ENCODE measurements at places on chromosomes 7 and 10.

GRCh38 chr7:159105832-159106811, 38.5 kb downstream of the VIPR2 start:
- DNase-seq, result no peak

GRCh38 chr7:26898891-26899290, 34.5 kb upstream of the SKAP2 start:
- no peak for DNase-seq

- peak; percentile 18 for DNase-seq
Measured at GRCh38 chr10:26488344-26488743, 50.2 kb downstream of the APBB1IP start.

- no peak for DNase-seq
Measured at GRCh38 chr7:25091779-25092178, 33.3 kb downstream of the CYCS start.

- no peak for DNase-seq
Measured at GRCh38 chr10:525565-526315, 163.7 kb downstream of the DIP2C start.

- peak; percentile 18 for DNase-seq
Measured at GRCh38 chr10:126387041-126387921, 996 bp downstream of the ADAM12 start.

- no peak for DNase-seq
Measured at GRCh38 chr10:95324436-95325268, 33.8 kb upstream of the PDLIM1 start.

DNA sequence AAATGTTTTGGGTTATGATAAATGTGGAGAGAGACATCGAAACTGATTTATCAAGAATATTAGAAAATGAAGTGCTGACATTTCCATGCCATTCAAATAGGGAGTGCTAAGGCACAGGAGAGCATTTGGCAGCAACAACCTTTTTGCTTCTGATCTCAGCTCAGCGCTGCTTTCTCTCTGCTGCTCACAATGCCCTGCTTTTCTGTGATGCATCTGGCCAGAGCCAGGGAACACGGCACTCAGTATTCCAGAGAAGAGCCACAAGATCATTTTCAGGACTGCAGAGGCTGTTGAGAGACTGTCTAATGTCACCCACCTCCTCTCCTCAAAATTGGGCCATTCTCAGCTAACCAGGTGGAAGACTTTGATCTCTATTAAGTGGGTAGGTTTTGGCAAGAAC, 28.1 kb downstream of the INSYN2A start:
- no peak for DNase-seq

DNA sequence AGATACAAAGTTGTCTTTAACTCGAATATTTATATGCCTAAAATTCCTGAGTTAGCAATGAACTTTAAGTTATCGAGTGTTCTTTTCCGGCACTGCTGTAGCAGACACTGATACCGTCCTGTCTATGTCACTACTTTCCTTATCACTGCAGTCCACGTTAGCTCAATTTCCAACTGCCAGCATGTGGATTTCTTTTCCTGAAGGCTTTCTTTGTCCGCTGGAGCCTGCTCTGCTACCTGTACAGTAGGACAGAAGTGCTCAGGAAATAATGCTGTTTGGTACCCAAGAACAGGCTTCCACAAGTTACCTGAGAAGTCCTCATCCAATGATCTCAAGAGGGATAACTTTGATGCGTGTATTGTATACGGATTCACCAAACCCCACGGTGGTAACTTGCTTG, 329.4 kb downstream of the NXPH1 start:
- DNase-seq, result no peak

- no peak for DNase-seq
Measured at GRCh38 chr10:91976317-91977051, 52.9 kb downstream of the BTAF1 start.

DNA sequence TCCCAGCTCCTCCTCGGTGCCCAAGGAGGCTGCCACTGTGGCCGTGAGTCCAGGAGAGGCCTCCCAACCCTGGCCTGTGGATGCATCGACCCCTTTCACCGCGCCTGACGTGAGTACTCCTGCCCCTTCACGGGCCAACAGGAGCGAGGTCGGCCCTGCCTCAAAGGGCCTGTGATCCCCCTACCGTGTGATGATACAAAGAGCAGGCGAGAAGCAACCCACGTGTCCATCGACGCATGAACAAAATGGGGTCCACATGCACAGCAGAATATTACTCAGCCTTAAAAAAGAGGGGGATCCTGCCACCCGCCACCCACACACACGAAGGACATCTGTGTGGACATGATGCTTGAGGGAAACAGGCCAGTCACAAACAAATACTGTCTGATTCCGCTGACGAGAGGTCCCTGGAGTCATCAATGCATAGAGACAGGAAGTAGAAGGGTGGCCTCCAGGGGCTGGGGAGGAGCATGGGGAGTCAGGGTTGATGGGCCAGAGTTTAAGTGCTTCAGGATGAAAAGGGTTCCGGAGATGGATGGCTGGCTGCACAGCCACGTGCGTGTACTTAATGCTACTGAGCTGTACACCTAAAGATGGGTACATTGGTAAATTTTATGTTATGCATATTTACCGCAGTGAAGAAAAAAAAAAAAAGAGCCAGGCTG, 151.9 kb downstream of the PRKAG2 start:
- DNase-seq, result no peak

DNA sequence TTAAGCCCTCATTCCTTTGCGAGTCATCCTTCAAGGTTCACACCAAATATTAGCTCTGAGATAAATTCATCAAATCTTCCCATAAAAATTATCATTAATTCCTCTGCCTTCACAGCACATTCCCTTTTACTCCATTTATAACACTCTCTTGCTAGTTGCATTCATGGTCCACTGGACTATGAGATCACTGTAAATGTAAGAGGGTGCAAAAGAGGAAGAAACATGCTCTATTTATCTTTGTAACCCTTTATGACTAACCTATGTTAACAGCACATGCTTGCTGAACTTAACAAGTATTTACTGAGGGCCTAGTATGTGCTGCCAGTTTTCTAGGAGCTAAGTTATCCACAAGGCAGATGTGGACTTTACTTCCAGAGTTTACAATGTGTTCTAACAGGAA, 86.7 kb upstream of the TMEM168 start:
- DNase-seq, result no peak

- no peak for DNase-seq
Measured at GRCh38 chr7:7720750-7721621, 2.6 kb upstream of the RPA3 start.
